Neural crest cell (in vitro differentiated cells): ENCODE measurements at places on chromosomes 4 and X. TPM values are rescaled to one million over a fixed set of nuclear protein-coding genes. Genes with fewer than 3 reads are reported as not detected.

TMSB15A gene
- 216 and 233 TPM in 2 replicates for total RNA-seq

PPP3CA gene
- 12.2 and 13.6 TPM in 2 replicates for total RNA-seq

EXOSC9 gene
- 58.8 and 64.4 TPM in 2 replicates for total RNA-seq

CCNA2 gene
- 85.2 and 85.3 TPM in 2 replicates for total RNA-seq

EPGN gene
- 0.63 TPM in 1 of 2 replicates, not detected in the other for total RNA-seq

GRCh38 chr4:101153653-101154052 lies 193.7 kb downstream of the PPP3CA start:
- no peak overlapping the region for H3K4me3 ChIP-seq
- no peaks in the 10 kb centered on the region for H3K27me3 ChIP-seq
- peaks cover 33% of the 10 kb centered on the region for H3K4me1 ChIP-seq

DNA sequence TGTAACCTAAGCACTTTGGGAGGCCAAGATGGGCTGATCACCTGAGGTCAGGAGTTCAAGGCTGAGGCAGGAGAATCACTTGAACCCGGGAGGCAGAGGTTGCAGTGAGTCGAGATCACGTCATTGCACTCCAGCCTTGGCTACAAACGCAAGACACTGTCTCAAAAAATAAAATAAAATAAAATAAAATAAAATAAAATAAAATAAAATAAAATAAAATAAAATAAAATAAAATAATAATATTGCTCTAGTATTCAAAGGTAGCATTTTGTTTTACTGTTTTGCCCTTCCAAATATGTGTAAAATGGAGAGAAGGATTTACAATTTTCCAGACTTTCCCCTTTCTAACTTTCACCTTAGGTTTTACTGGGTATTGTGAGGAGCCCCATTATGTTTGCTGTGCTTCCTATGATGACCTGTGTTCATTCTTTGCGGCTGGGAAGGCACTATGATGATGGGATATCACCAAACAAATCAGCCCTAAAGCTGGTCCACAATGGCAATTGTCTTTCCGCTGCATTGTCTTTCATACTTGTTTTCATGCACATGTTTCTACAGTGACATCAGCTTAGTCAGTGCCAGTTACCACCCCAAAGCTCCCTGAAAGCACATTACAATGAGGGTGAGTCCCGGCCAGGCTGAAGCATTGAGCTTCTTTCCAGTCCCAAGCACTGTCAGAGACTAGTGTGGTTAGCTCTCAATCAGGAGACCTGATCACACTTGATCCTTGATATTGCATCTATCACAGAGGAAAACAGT lies 50.8 kb downstream of the DTHD1 start:
- H3K27ac ChIP-seq, result no peak overlapping the region
- no peak overlapping the region for H3K4me3 ChIP-seq
- DNase-seq, result no peak
- H3K36me3 ChIP-seq, result no peaks in the 10 kb centered on the region
- peaks cover 9% of the 10 kb centered on the region for H3K4me1 ChIP-seq
- no peaks in the 10 kb centered on the region for H3K27me3 ChIP-seq

GRCh38 chr4:8349664-8350236 lies 80.2 kb downstream of the HTRA3 start:
- no peak for DNase-seq
- H3K4me1 ChIP-seq, result no peaks in the 10 kb centered on the region
- peaks cover 2% of the 10 kb centered on the region for H3K27me3 ChIP-seq
- H3K36me3 ChIP-seq, result no peaks in the 10 kb centered on the region
- H3K27ac ChIP-seq, result no peak overlapping the region

- no peaks in the 10 kb centered on the region for H3K27me3 ChIP-seq
- peaks cover 35% of the 10 kb centered on the region for H3K4me1 ChIP-seq
- no peaks in the 10 kb centered on the region for H3K36me3 ChIP-seq
- no peak overlapping the region for H3K27ac ChIP-seq
Measured at GRCh38 chrX:63349307-63349706, 1.8 kb downstream of the SPIN4 start.

- peaks cover 37% of the 10 kb centered on the region for H3K36me3 ChIP-seq
- H3K27ac ChIP-seq, result no peak overlapping the region
- no peak overlapping the region for H3K4me3 ChIP-seq
- DNase-seq, result no peak
- peaks cover 5% of the 10 kb centered on the region for H3K4me1 ChIP-seq
- peaks cover 2% of the 10 kb centered on the region for H3K27me3 ChIP-seq
Measured at GRCh38 chr4:82352825-82353366, 20.9 kb downstream of the HNRNPD start.

DNA sequence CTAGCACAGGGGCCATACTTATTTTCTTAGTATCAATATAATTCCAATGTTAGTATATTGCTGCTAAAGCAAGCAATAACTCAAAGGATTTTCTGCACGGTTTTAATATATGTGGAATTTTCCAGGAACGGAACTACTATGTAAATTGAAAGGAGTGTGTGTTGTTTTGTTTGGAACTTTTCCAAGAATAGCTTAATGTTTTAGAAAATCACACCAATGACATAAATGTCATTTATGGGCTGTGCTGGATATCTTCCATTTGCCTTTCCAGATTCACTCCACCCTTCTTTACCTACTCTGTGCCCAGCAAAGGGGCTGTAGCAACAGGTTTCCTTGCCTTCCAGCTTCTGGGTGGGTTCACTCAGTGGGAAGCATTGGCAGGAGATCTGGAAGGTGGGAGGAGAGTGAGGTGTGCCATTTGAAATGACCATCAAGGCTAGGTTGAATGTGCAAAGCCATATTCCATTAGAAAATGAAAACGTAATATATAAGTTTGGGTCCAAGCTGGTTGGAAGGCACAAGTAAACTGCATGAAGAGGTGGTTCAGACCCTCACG lies 25.2 kb upstream of the ZFX start:
- DNase-seq, result no peak
- H3K4me1 ChIP-seq, result no peaks in the 10 kb centered on the region
- no peak overlapping the region for H3K27ac ChIP-seq
- no peaks in the 10 kb centered on the region for H3K27me3 ChIP-seq
- no peak overlapping the region for H3K4me3 ChIP-seq

GRCh38 chrX:150767045-150767395 lies 73.8 kb downstream of the MTMR1 start:
- no peaks in the 10 kb centered on the region for H3K27me3 ChIP-seq
- no peak overlapping the region for H3K4me3 ChIP-seq
